ENCODE measurements at places on chromosomes 3 and 15. TPM values are rescaled to one million over a fixed set of nuclear protein-coding genes. Genes with fewer than 3 reads are reported as not detected.

The AP3B2 gene
- 0.59 TPM for total RNA-seq

The ROPN1 gene
- total RNA-seq = not detected

The PFKFB4 gene
- total RNA-seq = 8.4 TPM

The PIERCE2 gene
- not detected for total RNA-seq

The KBTBD13 gene
- total RNA-seq = not detected

The XIRP1 gene
- total RNA-seq = not detected

The C3orf20 gene
- total RNA-seq = not detected

The FBXO40 gene
- total RNA-seq = not detected

The THSD4 gene
- 25.1 TPM for total RNA-seq

The SRPRB gene
- total RNA-seq = 14.3 TPM

All from tibial nerve (tissue), 4 donors.